ENCODE measurements at places on chromosomes 7 and 10. TPM values are rescaled to one million over a fixed set of nuclear protein-coding genes. Genes with fewer than 3 reads are reported as not detected.

SRRM3 gene
- total RNA-seq, result 7.9 TPM

GRCh38 chr10:126902157-126902556 is 3.1 kb upstream of the DOCK1 start:
- H3K36me3 ChIP-seq, result no peaks in the 10 kb centered on the region
- no peak overlapping the region for H3K4me3 ChIP-seq
- no peaks in the 10 kb centered on the region for H3K4me1 ChIP-seq
- DNase-seq, result peak; percentile 64
- no peaks in the 10 kb centered on the region for H3K27me3 ChIP-seq

PLAC9 gene
- 7.5 TPM for total RNA-seq

DNA sequence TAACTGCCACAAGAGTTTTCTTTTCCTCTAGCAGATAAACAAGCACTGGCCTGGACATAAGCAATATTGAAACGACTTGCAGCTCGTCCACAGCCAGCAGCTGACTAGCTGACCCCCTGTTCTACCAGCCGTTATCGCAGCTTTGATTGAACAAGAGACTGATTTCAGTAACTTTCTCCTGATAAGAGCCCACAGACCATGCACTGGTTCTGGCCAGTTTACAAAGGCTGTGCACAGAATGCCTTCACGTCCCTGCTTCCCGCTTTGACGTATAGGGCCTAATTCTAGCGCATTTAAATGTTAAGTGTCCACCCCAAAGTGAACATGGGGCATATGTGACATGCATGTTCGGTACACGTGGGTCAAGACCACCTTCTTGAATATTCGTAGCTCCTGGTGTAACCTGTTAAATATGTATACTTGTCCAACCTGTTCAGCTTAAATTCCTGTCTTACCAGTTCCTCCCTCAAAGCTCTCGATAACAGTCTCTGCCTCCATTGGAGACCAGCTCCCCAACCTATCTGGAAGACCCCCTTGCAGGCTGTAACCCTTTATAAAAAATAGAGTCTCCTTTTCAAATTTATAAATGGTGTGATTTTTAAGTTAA is 69.2 kb downstream of the LYZL1 start:
- no peak overlapping the region for H3K4me3 ChIP-seq
- no peaks in the 10 kb centered on the region for H3K27me3 ChIP-seq
- no peak overlapping the region for H3K27ac ChIP-seq
- no peaks in the 10 kb centered on the region for H3K4me1 ChIP-seq

Data from breast epithelium (tissue), 4 donors.